ENCODE measurements at places on chromosomes 11 and 22. TPM values are rescaled to one million over a fixed set of nuclear protein-coding genes. Genes with fewer than 3 reads are reported as not detected.

DNA sequence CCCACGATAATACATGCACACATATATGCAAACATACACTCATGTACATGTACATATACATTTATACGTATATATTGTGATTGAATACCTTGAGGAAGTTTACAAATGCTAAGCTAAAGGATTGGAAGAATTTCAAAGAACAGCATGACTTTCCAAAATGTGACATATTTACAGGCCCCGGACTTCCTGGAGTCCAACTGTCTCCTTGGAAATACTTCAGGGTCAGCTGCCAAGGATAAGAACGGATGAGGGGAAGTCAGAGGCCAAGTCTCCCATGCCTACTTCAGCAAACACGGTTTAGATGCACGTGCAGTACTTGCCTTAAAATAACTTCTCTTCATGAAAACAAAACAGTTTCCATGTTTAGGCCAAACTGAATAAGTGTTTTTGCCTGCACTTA is 213.6 kb downstream of the DYNC2H1 start:
- peak; percentile 58 for DNase-seq

- DNase-seq, result no peak
Measured at GRCh38 chr11:126704096-126704495, 296.5 kb downstream of the KIRREL3 start.

- peak; percentile 55 for DNase-seq
Measured at GRCh38 chr11:16280256-16280682, 76.1 kb downstream of the SOX6 start.

GRCh38 chr22:30825711-30826505 is 131.2 kb downstream of the OSBP2 start:
- no peak for DNase-seq

DNA sequence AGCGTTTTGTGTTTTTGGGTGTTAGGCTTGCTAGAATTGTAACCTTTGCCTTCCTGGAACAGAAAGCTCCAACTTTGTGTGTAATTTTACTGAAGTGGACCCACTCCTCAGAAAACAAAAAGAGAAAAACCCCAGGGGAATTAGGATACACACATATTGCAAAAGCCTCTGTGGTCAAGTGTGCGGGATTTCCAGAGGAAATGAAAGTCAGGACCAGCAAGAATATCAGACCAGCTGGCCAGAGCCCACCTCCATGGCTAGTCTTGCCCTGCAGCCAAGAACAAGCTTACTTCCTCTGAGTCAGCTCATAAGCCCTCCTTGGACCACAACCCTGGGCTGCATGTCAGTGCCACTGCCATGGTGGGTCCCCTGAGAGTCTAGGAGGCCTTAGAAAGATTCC is 37.0 kb upstream of the FTH1 start:
- peak; percentile 62 for DNase-seq

ZNF214 gene
- polyA plus RNA-seq, result 0.94 TPM

VWCE gene
- polyA plus RNA-seq, result 7.8 TPM

- DNase-seq, result no peak
Measured at GRCh38 chr11:124115782-124116616, 749 bp downstream of the VWA5A start.

PRAME gene
- 0.03 TPM for polyA plus RNA-seq

OR6X1 gene
- polyA plus RNA-seq, result not detected

GRCh38 chr11:207208-207862 is at the start of the genes BET1L and RIC8A:
Gene BET1L, minus strand, starts transcription at chr11:207399. Its CDS starts 78 bp downstream, at chr11:207321.
Gene RIC8A, plus strand, starts transcription at chr11:207708. Its CDS starts 1,147 bp downstream, at chr11:208855.
- peak; percentile 97 for DNase-seq

DNA sequence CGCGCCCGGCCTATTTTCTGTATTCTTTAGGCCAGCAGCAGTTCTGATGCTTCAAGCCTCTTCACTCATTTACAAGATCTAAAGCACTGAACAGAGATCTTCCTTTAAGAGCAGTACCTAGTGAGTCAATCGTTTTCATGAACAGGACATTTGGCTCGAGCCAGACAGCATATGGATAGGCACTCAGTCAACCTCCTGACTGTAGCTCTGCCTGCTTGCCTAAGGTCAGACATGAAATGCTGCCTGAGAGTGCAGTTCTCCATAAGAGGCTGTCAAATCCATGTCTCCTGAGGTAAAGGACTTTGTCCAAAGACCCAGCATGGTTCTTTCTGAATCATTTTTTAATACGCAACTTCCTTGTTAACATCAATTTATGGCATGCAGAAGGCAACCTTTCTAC is 941.2 kb downstream of the DLG2 start:
- DNase-seq, result no peak

DNA sequence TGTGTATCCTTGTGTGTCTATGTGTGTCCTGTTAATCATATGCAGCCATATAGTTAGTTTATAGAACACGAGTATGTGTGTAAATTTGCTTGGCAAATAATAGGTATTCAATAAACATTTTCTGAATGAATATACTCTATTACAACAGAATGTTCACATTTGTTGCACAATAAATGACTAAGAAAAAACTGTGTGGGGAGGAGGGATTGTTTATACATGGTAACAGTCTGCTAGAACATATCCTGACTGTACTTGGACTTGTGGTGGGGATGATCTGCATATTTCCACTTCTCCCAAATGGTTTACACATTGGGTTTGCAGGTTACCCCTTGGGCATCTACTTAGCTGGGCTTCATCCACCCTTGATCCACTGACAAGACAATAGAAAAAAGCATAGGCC is 194.6 kb downstream of the INSC start:
- DNase-seq, result no peak

DNA sequence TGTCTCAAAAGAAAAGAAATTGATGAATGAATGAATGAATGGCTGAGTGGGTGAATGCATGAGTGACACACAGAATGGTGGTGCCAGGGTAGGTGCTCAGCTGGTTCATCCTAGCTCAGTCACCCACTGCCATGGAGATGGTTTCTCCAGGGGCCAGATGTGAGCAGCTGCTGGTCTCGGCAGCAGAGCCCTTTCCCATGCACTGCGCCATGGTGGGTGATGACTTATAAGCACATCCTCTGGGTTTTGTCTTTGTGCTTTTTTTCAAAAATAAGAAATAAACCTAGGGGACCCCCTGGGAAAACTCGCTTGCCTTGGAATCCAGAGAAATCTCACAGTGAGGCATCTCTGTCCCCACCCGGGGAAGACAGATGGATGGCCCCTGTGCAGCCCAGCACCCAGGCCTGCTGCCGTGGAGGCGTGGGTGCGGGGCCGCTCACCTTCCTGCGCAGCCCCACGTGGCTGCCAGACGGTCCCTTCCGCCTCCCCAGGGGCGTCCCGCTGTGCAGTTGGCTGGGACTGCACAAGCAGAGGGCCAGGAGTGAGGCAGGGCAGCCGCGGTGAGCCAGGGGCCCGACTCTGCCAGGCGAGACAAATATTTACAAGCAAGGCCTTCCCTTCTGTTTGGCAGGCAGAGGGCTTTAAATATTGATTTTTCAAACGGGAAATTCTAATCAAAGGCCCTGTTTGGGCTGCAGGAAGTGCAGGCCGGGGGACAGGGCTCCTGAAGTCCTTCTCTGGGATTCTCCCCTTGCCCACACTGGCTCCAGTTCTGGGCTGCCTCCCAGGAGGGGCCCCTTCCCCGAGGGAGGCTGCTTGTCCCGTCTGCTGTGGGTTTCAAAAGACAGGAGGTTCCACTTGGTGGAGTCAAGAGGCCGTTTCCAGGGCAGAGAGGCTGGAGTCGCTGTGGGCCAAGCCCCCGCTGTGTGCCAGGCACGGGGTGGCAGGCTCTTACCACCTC is 24.3 kb downstream of the MPPED1 start:
- DNase-seq, result no peak

- DNase-seq, result peak; percentile 10
Measured at GRCh38 chr11:66745356-66746235, 16.6 kb upstream of the SPTBN2 start.

DNA sequence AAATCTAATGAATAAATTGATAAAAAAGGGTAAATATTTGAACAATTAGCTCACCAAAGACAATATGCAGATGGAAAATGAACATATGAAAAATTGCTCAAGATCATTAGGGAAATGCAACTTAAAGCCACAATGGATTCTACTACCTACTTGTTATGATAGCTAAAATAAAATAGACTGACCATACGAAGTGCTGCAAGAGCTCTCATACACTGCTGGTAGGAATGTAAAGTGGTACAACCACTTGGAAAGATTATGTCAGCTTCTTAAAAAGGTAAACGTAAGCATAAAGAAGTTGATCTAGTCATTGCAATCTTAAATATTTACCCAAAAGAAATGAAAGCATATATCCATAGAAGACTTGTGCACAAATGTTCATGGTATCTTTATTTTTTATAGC is 504.2 kb upstream of the ARHGAP42 start:
- no peak for DNase-seq

NCF4 gene
- polyA plus RNA-seq, result 0.13 TPM
